ENCODE measurements at places on chromosomes 5 and 9.

- DNase-seq = no peak
Measured at GRCh38 chr5:9263656-9264055, 282.2 kb downstream of the SEMA5A start.

DNA sequence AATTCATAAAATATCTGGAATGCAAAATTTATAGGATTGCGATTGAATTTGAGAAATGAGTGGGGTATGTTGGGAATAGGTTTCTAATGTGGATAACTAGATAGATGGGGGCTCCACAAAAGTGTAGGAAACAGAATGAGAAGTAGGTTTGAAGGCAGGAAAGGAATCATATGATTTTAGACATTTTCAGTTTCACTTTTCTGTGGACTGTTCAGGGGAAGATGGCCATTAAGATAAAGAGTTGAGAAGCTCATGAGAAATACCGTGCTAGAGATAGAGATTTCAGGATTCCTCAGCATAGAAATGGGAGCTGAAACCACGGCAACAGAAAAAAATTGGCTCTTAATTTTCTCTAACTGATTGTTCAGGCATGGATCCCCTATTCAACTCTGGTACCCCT is 163.4 kb upstream of the CD180 start:
- no peak for DNase-seq

DNA sequence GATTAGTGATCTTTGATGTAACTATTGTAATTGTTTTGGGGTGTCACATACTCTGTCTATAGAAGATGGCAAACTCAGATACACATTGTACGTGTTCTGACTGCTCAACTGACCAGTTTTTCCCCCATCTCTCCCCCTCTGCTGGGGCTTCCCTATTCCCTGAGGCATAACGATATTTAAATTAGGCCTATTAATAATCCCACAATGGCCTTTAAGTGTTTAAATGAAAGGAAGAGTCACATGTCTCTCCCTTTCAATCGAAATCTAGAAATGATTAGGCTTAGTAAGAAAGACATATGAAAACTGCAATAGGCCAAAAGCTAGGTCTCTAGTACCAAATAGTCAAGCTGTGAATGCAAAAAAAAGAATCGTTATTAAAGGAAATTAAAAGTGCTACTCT is 265.6 kb downstream of the TMEM232 start:
- no peak for DNase-seq

- no peak for DNase-seq
Measured at GRCh38 chr9:90365666-90366065, 277.0 kb downstream of the DIRAS2 start.

GRCh38 chr9:121272401-121272948 is 4.5 kb downstream of the GSN start:
- DNase-seq = no peak

DNA sequence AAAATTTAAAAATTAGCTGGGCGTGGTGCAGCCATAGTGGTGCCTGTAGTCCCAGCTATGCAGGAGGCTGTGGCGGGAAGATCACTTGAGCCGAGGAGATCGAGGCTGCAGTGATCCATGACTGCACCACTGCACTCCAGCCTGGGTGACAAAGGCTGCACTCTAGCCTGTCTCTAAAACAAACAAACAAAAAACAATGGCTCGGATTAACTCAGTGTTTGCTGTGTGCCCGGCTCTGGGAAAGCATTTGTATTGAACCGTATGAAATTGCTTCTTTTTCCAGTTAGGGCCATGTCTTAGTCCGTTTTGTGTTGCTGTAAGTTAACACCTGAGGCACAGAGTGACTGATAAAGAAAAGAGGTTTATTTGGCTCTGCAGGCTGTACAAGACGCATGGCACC is 62.6 kb downstream of the CFAP77 start:
- no peak for DNase-seq

GRCh38 chr5:1018596-1018995 is 10.0 kb downstream of the NKD2 start:
- no peak for DNase-seq

DNA sequence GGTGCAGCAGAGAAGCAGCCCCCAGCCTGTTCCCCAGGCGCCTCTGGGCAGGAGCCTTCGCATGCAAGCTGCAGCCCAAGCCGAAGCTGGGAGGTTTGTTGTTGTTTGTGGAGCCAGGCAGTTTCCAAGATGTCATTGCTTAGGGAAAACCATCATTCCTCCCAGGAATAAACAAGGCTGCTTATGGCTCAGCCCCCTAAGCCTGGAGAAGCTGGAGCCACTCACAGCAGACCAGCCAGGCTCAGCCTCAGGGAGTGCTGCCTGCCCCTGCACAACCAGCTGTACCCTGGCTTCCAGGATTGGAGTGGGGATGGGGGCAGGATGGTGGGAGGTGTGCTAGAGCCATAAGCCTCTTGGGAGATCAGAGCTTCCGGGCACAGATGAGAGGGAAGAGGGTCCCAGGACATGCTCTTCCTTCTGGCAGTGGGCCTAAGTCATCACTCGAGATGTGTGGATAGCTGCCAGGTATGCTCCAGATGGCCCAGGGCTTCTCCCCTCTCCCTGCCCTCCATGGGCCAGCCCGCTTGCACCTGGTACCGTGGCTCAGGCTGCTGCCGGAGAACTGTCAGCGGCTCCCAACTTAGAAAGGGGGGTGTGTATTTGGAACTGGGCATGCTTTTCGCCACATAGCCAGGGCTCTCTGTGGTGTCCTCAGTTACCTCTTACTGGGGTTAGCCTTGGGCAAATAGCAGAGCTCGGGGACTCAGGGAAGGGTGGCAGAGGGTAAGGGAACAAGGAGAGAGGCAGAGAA is 105.2 kb downstream of the RGS3 start:
- DNase-seq = no peak

DNA sequence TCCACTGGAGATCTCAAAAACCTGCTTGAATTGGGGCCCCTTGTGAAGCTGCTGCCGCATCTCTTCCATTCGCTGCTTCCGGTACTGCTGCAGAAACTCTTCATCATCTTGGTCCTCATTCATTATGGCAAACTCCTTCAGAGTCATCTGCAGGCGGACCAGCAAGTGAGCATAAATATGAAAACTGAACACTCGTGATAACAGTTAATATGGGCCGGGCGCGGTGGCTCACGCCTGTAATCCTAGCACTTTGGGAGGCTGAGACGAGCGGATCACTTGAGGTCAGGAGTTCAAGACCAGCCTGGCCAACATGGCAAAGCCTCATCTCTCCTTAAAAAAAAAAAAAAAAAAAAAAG is 7.9 kb downstream of the PDCL start:
- no peak for DNase-seq

DNA sequence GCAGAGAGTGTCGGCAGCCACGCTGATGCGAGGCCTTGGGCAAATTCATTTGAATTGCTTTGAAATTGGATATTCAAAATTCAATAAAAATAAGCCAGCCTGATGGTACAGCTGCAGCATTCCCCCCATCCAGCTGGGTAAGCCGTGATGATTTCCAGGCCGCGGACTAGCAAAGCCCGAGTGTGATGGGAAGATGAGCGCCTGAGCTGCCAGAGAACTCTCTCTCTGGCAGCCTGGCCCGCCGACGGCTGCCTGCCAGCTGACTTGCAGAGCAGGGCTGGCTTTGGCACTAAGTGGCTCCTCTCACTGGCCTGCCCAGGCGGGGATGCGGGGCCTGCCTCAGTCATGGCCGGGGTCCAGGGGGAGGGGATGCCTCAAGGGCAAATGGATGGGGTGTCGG is 268.3 kb upstream of the WWC1 start:
- DNase-seq = no peak

GRCh38 chr5:57529864-57530263 is 47.3 kb upstream of the ACTBL2 start:
- DNase-seq = no peak

DNA sequence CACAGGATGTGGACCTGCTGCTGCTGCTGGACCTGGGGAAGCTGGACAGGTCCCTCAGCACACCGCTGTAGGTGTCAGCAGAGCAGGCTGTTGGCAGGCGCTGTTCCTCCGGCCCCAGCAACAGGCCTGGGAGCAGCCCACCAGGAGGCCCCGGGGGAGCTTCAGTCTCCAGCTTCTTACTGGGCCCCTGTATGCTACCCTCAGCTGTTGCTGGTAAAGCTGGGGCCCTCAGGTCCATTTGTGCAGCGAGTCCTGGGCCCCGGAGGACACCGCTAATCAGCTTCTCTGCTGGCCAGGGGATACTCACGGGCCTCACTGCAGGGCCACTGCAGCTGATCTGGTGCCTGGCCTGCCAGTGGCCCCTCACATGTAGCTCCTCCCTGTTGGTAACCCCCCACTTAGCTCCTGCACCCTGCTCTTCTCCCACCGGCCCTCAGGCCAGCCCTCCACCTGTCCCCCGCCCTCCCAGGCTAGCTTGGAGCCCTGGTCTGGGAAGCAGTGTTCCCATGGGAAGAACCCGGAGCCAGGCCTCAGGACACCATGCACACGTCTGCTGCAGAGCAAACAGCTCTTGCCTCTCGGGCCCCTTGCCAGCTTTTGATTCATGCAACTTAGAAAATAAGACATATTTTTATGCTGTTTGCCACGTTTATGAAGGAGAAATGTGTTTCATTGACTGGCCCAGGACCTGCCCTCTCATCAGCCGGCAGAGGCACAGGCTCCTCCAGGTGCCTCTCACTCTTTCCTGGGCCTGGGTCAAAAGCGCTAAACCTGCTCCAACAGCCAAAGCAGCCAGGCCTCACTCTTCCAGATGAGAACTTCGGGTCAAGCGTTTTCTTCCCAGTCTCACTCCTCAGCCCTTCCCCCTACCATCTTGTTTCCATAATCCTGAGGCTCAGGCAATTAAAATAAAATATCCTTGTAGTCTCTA is 61.0 kb upstream of the ADAMTS2 start:
- no peak for DNase-seq

DNA sequence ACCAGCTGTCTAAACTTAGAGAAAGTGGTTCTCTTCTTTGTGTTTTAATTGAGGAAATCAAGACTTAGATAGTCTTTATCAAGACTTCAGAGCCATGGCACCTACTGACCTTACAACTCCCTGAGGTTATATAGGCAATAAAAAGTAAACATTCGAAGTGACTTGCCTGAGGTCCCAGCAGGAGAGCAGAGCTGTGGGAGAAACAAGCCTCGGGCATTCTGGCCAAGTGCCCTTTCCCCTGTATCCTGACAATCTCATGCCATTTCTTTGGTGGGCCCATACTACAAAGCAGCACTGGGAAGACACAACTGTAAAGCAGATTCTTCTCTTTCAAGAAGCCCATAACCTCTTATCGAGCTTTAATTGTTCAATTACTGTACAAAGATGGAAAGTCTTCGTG is 23.1 kb downstream of the FREM1 start:
- no peak for DNase-seq

GRCh38 chr9:127528422-127529251 is 77.3 kb downstream of the LRSAM1 start:
- no peak for DNase-seq

DNA sequence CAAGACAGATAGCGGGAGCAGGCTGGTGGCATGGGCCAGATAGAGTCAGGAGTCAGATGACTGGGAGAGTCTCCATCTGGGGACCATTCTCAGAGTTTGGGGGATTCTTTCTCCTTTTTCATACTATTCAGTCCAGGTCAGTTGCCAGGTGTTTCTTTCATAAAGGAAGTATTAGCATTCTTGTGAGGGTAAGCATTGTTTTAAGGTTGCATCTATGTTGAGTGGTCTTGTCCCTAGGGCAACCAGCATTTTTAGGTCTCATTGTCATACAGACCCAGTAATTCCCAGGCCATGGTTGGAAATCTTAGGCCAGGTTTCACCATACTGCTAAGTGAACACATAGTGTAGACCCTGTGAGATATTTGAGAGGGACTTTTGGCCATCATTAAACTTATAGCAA is 122.3 kb upstream of the POC5 start:
- DNase-seq = no peak

DNA sequence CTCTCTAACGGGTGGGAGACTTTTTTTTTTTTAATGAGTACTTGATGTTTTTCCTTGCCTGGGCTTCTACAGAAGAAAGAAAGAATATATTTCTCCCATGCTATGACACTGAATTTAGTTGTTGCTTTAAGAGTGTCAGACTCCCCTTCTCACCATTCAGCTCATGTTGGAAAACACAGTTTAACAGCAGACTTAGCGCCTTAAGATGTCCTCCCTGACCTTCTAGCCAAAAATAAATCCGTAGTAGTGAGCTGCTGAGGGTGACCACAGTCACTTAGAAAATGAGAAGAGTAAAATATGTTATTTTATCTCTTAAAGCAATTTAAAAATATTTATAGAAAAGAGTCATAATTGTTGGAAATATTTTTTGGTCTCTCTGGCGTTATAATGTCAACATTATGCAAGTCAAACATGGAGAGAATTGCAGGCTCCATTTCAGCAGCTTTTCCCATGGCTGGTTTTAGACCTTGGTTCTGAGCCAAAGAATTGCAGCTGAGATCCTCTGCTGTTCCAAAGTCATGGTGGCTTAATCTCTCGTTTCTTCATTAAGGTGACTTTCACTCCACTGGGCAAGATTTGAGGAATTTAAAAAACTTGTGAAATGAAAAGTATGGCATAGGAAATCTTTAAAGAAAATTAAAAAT is 143.5 kb downstream of the GHR start:
- no peak for DNase-seq

DNA sequence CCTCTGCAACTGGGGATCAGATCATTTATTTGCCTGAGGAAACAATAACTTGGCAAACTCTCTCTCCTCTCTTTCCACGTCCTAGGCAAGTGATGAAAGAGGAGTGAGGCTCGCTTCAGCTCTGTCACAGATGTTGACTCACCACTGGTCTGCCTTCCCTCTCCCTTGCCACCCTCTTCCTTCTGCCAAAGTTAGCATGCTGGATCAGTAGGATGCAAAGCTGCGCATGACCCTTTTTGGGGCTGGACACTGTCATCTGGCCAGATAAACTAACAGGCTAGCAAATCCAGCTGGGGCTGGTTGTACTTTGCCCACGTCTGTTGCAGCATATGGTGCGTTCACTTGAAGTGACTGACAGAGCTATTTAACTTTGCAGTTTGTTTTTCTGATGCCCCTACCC is 36.2 kb upstream of the SMARCA2 start:
- DNase-seq = no peak

DNA sequence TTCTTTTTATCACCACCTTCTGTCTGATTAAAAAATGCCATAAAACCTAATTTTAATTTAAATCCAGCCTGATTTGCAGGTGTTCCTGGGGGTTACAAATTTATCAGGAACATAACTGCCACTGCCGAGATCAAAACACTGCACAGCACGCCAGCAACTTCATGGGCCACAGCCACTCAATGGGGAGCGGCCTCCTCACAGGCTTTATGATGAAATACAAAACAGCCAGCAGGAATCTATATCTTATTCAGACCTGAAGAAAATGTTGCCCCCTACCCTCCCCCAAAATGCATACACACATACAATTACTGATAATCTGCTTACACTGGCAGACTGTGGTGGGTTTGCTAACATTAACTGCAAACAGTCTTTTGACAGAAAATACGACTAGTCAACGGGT is 151.7 kb upstream of the POU5F2 start:
- no peak for DNase-seq

Measured in AML-193 (cell line).